A549 treated with Hydrocortisone at 1 μM for 4 hours (cell line): ENCODE measurements at places on chromosomes 16 and 17. TPM values are rescaled to one million over a fixed set of nuclear protein-coding genes. Genes with fewer than 3 reads are reported as not detected.

ZNF750 gene
- not detected in 5 replicates for total RNA-seq

C16orf89 gene
- total RNA-seq: not detected in 5 replicates

SHISA6 gene
- not detected in 5 replicates for total RNA-seq

CD300E gene
- total RNA-seq: not detected in 5 replicates

PHOSPHO1 gene
- 0.33 to 1.0 TPM (median 0.98 TPM) in 5 replicates for total RNA-seq

SDR42E2 gene
- total RNA-seq: not detected in 5 replicates

LGALS3BP gene
- total RNA-seq: 67.1 to 87.7 TPM (median 79.2 TPM) in 5 replicates

POLR3E gene
- total RNA-seq: 33.9 to 37.8 TPM (median 35.2 TPM) in 5 replicates

NHLRC4 gene
- total RNA-seq: 0.17 to 0.32 TPM (median 0.23 TPM) in 5 replicates

MT1F gene
- total RNA-seq: 17.7 to 28.2 TPM (median 18.4 TPM) in 5 replicates

NEK8 gene
- total RNA-seq: 3.6 to 4.7 TPM (median 4.2 TPM) in 5 replicates

UNC13D gene
- 5.0 to 6.8 TPM (median 5.9 TPM) in 5 replicates for total RNA-seq

PLA2G10 gene
- 0.28 to 0.63 TPM (median 0.52 TPM) in 5 replicates for total RNA-seq

VMO1 gene
- 0.41 to 1.1 TPM (median 0.74 TPM) in 5 replicates for total RNA-seq

CAPNS2 gene
- not detected in 5 replicates for total RNA-seq

SKAP1 gene
- 0.17 TPM in 1 of 5 replicates, not detected in the others for total RNA-seq

OR2C1 gene
- total RNA-seq: not detected in 5 replicates

PDP2 gene
- 4.6 to 8.2 TPM (median 6.3 TPM) in 5 replicates for total RNA-seq

CHTF18 gene
- total RNA-seq: 16.6 to 25.7 TPM (median 24.4 TPM) in 5 replicates

EVPLL gene
- total RNA-seq: not detected in 5 replicates

ALOXE3 gene
- total RNA-seq: 6.3 to 10.0 TPM (median 6.4 TPM) in 5 replicates

RBFOX1 gene
- total RNA-seq: not detected in 5 replicates

ZKSCAN2 gene
- 1.8 to 2.9 TPM (median 2.3 TPM) in 5 replicates for total RNA-seq

FOXF1 gene
- 0.03 TPM in 2 of 5 replicates, not detected in the others for total RNA-seq

DOC2B gene
- total RNA-seq: 1.8 to 2.2 TPM (median 2.1 TPM) in 5 replicates

RCVRN gene
- 0.13 TPM in 1 of 5 replicates, not detected in the others for total RNA-seq

CLEC16A gene
- total RNA-seq: 9.5 to 12.2 TPM (median 10.6 TPM) in 5 replicates

TMEM88 gene
- 0.51 to 1.5 TPM (median 0.66 TPM) in 5 replicates for total RNA-seq

SP2 gene
- total RNA-seq: 17.5 to 19.2 TPM (median 17.6 TPM) in 5 replicates

TBC1D3G gene
- not detected in 5 replicates for total RNA-seq

IRX6 gene
- total RNA-seq: not detected in 5 replicates

P2RX5 gene
- total RNA-seq: 19.9 to 24.4 TPM (median 23.6 TPM) in 5 replicates

CA5A gene
- total RNA-seq: not detected in 5 replicates

BTBD17 gene
- not detected in 5 replicates for total RNA-seq

HBQ1 gene
- total RNA-seq: 3.7 to 8.3 TPM (median 6.4 TPM) in 5 replicates

E4F1 gene
- 19.8 to 26.0 TPM (median 22.9 TPM) in 5 replicates for total RNA-seq

SSTR5 gene
- 0.38 to 0.74 TPM (median 0.59 TPM) in 5 replicates for total RNA-seq

HOXB7 gene
- total RNA-seq: 28.6 to 32.1 TPM (median 31.4 TPM) in 5 replicates

KRTAP3-1 gene
- total RNA-seq: 0.24 TPM in 1 of 5 replicates, not detected in the others

ARL5C gene
- total RNA-seq: not detected in 5 replicates

PLD6 gene
- 5.5 to 7.8 TPM (median 6.5 TPM) in 5 replicates for total RNA-seq

JPH3 gene
- total RNA-seq: 1.9 to 2.5 TPM (median 1.9 TPM) in 5 replicates

TP53TG3B gene
- 0.23 to 0.71 TPM in 2 of 5 replicates, not detected in the others for total RNA-seq

OTOP3 gene
- total RNA-seq: not detected in 5 replicates

EFCAB13 gene
- 1.3 to 2.4 TPM (median 1.9 TPM) in 5 replicates for total RNA-seq

CFAP97D1 gene
- 0.02 to 0.03 TPM (median 0.03 TPM) in 3 of 5 replicates, not detected in the others for total RNA-seq

TOX3 gene
- 0.15 to 0.47 TPM (median 0.27 TPM) in 5 replicates for total RNA-seq

KRTAP2-3 gene
- total RNA-seq: 0.20 to 0.22 TPM in 2 of 5 replicates, not detected in the others

C16orf74 gene
- 11.3 to 17.5 TPM (median 15.4 TPM) in 5 replicates for total RNA-seq
